Kasumi-1 (cell line): ENCODE measurements at places on chromosomes 6 and 20.

- no peak for DNase-seq
These were observed 99.3 kb upstream of the ARMC2 start for GRCh38 chr6:108748959-108749358.

DNA sequence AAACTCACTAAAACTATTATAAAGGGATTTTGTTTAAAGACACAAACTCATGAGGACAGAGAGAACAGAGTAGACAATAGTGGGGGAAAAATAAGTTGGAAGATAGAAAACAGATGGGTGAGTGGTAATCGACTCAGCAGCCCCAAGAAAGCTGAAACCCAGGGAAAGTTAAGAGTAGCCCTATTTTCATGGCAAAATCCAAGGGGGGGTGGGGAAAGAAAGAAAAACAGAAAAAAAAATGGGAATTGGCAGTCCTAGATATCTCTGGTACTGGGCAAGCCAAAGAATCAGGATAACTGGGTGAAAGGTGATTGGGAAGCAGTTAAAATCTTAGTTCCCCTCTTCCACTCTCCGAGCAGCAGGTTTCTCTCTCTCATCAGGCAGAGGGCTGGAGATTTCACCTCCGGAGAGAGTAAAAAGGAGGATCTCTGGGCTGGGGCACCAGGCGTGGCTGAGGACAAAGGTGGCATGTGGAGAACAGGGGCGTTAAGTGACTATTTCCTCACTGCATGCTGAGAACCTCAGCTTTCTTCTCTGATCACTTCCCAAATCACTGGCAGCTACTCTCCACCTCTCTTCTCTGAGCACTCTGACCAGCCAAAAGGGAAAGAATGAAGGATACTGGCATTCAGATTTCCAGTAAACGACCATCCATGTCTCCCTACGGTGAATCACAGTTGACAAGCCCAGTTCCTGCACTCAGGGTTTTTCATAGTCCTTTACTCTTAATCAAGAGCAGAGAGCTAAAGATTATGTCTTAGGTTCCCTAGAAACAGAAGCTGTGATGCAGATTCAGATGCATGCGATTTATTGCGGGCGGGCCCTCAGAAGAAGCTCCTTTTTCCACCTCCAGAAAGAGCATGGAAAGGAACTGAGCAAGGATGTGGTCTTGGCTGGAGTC is 7.3 kb upstream of the RNF24 start:
- no peak for DNase-seq

- no peak for DNase-seq
These were observed 55.2 kb downstream of the PSMB1 start for GRCh38 chr6:170497841-170498301.

DNA sequence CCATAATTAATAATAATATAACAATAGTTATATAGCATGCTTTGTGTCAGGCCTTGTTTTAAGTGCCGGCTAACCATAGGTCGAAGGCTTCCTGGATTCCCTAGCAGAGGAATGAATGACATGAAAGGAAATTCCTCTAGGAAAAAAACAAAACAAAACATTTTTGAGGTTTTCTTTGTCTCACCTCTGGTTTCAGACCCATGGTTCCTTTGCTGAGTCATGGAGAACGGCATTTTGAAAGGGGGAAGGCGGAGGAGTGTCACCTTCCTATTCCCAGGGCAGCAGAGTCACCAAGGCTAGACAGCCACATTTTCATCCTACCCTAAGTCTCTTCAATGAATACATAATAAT is 25.3 kb upstream of the CCND3 start:
- no peak for DNase-seq

DNA sequence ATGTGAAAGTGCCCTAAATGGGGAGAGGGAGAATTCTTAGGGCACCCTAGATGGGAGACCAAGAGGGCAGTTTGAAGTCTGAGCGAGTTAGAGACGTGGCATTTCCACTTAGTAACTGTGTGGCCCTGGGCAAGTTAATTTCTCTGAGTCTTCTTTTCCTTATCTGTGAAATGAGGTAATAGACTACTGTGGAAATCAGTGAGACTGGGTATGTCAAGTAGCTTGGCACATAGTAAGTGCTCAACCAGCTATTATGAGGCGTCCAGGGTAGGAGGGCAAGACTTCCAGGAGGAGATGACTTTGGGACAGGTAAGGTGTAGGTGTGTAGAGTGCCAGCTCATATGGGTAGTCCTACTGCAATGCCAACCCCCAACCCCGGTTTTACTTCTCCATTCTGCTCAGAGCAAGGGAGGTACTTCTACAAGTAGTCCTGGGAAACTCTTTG is 770 bp downstream of the KIF3B start:
- no peak for DNase-seq

- DNase-seq = no peak
These were observed 209.7 kb upstream of the SUPT3H start for GRCh38 chr6:45587229-45588060.

- no peak for DNase-seq
These were observed 94.9 kb downstream of the L3MBTL3 start for GRCh38 chr6:130113201-130113710.

GRCh38 chr20:2729791-2730190 is 37.2 kb downstream of the EBF4 start:
- DNase-seq = no peak

DNA sequence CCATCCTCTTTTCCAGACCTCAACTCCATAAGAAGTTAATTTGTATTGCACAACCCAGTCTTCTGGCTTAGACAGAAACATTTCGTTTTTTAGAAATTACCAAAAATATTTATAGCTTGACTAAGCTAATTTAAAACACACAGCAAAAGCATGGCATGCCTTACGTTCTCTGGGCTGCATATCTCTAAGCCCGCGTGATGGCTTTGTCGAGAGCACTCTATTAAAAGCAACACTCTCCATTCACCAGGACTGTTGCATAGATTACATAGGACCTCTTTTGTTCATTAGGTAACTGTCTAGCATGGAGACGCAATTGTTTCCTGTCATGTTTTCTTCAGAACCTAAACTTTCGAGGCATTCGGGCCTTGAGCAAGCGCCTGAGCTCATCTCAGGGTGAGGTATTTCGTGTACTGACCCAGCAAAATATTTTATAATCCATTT is 104.5 kb downstream of the IBTK start:
- no peak for DNase-seq

GRCh38 chr6:43242908-43243663 is at the start of gene TTBK1:
TTBK1 (plus strand) TSS chr6:43243481; CDS start chr6:43246661, 3,180 bp downstream.
- DNase-seq = no peak

GRCh38 chr6:1337791-1338190 is 25.9 kb downstream of the FOXQ1 start:
- no peak for DNase-seq

- DNase-seq = no peak
These were observed 12.4 kb downstream of the GABBR1 start for GRCh38 chr6:29620630-29621029.

DNA sequence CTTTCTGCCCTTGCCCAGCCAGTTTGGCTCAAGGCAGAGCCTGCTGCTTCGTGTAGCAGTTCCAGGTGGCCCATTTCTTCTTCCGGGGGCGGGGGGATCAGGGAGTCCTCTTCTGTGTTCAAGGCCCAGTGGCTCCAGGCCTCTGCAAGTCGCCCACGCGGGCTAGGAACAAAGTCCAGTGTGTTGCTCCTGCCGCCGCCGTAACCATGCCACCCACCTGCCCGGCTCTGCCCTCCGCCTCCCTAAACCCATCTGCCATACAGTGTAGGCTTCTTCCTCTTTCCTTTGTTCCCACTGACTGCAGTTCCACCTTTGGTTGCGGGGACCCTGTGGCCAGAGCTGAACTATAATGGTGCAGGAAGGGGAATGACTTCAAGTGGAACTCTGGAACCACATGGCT is 43.9 kb upstream of the SRF start:
- no peak for DNase-seq

DNA sequence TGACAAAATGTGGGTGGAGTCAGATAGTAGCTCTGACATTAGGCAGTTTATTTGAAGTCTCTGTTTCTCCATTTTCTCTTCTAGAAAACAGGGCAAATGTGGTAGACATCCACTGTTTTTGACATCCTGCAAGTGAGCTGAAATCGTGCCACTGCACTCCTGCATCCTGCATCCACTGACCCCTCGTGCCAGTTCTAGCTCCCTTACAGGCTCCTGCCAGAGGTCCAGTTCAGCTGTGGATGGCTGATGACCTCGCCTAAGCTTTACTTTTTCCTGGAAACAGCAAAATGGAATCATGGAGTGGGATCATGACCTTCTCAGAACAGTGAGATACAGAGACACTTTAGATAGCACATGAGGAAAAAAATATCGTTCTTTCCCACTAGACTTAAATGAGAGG is 58.5 kb downstream of the TULP4 start:
- DNase-seq = no peak

DNA sequence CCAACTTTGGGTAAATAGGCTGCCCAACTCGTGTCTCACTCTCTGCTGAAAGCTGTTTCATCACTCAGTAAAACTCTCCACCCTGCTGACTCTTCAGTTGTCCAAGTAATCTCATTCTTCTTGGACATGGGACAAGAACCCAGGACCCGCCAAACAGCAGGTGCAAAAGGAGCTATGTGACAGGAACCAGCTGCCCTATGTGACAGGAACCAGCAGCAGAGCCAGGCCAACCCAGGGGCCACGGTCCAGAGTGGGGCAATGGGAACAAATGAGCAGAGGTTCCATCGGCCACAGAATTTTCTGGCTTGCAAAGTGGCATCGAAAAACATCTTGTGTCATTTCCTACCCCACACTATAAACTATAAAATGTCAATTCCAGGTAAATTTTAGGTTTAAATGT is 56.5 kb downstream of the MOXD1 start:
- DNase-seq = no peak

GRCh38 chr20:43558412-43559146 is at the start of gene SGK2:
SGK2 (plus strand) TSS chr20:43559027; CDS start chr20:43566496, 7,469 bp downstream.
- DNase-seq = no peak

DNA sequence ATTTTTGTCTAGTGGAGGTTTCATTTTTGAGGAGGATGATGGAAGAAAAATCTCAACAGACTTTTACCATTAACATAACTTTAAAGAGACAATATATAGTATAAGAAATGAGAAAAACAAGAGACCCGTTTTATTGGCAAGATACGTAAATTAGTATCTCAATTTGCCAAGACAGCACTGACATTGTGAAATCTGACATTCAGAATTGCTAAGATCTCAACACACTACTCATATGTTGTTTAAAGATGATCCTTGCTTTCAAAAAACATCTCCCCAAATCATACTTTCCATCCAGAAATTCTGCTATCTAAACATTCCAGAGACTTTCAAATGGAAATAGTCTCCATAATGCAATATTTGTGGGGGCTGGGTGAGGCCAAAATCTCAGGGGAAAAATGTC is 220.9 kb upstream of the CEP162 start:
- no peak for DNase-seq

- DNase-seq = no peak
These were observed 90.1 kb upstream of the FERMT1 start for GRCh38 chr20:6212903-6213302.

DNA sequence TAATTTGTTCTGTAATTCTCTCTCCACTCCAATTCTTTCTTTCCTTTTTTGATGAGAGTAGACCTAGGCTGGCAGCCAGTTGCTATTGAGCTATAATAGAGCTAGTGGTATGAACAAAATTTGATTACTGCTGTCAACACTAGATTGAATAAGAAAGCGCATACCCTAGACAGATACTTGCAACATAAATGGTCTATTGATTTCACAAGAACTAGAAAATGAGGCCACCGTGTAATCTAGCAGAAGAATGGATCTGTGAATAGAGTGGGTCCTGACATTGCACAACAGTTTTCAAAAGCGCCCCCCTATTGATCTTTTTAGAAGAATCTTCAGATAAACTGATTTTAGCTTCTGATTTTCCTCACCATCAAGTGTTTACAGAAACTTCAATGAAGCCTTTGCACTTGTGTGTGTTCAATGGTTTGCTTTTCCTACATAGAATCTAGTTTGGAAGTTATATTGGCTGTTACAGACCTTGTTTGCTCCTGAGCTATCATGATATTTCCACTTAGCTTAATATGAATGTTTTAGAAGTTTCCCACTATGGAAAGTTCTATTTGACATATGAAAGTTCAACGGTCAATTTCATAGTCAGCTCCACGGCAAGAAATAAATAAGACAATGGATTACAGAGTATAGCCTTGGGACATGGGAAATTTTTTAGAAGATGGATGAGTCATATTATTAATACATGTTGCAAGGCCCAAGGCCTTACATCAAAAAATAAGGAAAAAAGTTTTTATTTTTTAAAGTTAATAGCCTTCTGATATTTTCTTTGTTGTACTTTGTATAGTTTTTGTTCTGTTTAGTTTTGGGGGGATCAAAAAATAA is 55.6 kb downstream of the UTRN start:
- DNase-seq = no peak

- no peak for DNase-seq
These were observed 15.4 kb upstream of the DYNLRB1 start for GRCh38 chr20:34500823-34501222.

DNA sequence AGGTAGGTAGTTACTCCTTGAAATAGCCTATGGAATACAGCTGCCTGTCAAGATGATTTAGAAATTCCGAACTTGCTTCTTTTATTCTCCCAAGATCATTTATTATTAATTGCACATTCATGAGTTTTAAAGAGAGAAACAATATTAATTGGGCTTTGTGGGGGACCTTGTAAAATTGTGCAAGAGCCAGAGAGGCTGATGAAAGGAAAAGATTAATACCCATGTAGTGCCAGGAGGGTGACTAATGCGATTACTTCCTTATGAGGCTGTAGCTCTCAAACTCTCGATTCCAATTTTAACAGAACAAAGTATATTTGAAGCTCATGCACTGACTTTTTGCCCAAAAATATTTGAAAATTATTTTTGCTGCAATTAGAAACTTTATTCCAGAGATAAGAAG is 423.8 kb upstream of the ID4 start:
- no peak for DNase-seq

DNA sequence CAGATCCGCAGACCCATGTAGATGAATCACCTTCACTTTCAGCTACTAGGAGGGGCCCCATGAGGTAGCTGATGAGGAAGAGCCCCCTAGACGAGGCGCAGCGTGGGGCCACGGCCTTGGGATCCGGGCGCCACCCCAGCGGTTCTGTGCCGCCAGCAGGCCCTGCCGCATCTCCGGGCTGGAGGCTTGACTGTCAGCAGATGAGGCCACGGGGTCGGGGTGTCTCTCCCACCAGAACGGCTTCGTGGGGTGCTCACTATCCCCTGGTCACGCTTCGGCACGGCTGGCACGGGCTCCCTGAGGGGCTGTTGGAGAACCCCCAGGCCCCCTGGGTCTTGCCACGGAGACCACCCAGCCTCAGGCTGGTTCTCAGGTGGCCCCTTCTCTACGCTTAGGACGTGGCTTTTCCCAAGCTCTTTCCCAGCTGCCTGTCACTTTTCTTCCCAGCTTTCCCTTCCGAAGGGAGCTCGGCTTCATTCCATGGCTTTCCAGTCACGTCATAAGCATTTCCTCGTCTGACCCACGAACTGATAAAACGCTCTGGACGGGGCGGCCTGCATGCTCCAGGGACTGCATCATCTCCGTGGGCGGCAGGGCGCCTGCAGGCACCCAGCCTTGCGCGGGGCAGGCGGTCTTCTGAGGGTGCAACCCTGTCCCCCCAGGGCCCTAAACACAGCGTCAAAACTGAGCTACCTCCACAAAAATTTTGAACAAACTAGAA is 85.9 kb downstream of the THBS2 start:
- no peak for DNase-seq

- no peak for DNase-seq
These were observed 74.9 kb upstream of the TOX2 start for GRCh38 chr20:43839793-43840199.
